B cell (primary cell): ENCODE measurements at places on chromosomes 11 and 22. TPM values are rescaled to one million over a fixed set of nuclear protein-coding genes. Genes with fewer than 3 reads are reported as not detected.

The ABCC8 gene
- 0.03 and 0.22 TPM in 2 replicates for polyA plus RNA-seq

The DNAJB13 gene
- 0.27 TPM in 1 of 2 replicates, not detected in the other for polyA plus RNA-seq

DNA sequence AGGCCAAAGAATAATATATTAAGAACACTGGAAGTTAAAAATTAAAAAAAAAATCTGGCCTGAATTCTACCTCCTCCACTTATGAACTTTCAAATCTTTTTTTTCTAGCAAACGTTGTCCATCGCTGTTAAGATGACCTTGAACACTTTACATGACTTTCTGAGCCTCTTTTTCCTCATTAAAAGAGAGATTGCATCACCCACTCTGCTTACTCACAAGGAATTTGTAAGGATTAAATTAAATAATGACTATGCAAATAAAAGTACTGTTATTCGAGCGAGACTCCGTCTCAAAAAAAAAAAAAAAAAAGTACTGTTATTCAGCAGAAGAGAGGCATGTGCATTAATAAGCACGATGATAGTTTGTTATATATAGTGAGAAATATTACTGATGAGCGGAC is 285.1 kb upstream of the CCDC90B start:
- no peak overlapping the region for H3K27ac ChIP-seq
- no peaks in the 10 kb centered on the region for H3K27me3 ChIP-seq
- no peaks in the 10 kb centered on the region for H3K4me1 ChIP-seq
- no peak overlapping the region for H3K4me3 ChIP-seq
- no peaks in the 10 kb centered on the region for H3K36me3 ChIP-seq

- H3K36me3 ChIP-seq = peaks cover 36% of the 10 kb centered on the region
- no peak for DNase-seq
- peaks cover 3% of the 10 kb centered on the region for H3K4me1 ChIP-seq
- H3K27me3 ChIP-seq = no peaks in the 10 kb centered on the region
Observed at GRCh38 chr11:78110351-78110750, 29.1 kb downstream of the ALG8 start.

DNA sequence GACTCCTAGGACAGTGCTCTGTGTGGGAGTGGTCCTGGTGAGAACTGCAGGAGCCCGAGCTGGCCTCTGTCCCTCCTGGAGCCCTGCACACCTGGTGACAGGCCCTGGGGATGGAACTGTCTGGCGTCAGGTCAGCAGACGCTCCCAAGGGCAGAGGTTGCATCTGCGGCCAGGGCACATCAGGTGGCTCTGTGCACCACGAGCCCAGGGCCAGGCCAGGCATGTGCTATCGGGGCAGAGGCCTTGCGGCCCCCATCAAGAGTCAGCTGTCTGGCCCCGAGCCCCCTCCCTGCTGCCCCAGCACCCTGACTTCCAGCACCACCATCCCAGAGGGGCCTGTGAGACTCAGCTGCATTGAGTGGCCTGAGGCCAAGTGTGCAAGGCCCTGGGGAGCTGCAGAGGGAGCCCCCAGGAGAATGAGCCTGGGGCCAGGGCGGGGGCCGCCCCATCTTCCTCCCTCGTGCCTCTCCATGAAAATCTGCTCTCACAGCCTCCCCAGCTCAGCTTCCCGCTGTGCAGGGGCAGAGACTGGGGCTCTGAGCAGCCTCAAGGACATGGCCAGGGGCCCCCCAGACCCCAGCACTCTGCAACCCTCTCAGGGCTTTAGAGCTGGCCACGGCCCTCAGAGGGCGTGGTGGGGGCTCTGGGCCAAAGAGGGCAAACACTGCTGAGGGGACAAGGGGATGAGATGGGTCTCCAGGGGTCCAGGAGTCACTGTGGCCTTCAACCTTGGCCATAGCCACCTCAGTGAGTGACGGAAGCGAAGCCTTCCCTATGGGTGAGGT is 56.4 kb downstream of the RTL6 start:
- H3K4me3 ChIP-seq = no peak overlapping the region
- H3K36me3 ChIP-seq = no peaks in the 10 kb centered on the region
- H3K27me3 ChIP-seq = no peaks in the 10 kb centered on the region
- H3K27ac ChIP-seq = no peak overlapping the region
- H3K4me1 ChIP-seq = no peaks in the 10 kb centered on the region
- DNase-seq = no peak

DNA sequence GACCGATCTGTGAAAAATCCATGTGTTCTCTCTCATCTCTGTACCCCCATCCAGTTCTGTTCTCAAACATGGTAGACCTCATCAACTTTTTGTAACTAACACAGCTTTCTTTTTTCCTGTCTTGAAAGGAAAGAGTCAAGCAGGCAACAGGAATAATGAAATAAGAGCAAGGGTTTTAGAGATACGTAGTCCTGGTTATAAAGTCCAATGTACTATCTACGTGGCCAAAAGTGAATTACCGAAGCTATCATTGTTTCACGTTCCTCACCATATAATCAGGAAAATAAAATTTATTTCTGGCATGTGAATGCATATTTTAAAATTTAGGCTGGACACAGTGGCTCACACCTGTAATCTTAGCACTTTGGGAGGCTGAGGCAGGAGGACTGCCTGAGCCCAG is 472.2 kb upstream of the ANO3 start:
- H3K4me3 ChIP-seq = no peak overlapping the region
- no peaks in the 10 kb centered on the region for H3K27me3 ChIP-seq
- H3K36me3 ChIP-seq = no peaks in the 10 kb centered on the region

DNA sequence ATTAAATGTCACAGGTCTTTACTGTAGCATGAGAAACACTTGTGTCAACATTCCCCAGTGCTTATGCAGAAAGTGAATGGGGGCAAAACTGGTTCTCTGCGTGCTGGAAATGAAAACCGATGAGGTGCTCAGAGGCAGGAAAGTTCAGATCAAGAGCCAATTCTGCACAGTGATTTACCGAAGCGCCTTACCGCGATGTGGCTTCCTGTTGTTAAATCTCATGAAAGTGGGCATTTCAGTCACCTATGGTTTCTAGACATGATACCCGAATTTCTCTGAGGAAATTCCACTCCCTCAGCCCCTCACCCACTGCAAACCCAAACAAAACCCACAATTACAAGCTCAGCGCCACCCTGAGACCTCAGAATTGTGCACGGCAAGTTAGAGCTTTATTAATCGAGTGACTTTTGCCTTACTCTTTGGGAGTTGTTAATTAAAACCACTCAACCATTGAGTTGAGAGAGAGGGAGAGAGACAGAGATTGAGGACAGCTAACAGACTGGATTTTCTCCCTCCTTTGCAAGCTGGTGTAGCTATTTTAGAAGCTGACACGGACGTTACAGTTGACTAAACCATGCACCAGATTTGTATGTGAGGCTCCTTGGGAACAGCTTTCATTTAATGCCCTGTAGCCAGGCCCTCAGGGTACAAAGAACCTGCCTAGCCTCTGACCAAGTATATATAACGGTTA is 196.4 kb downstream of the DBX1 start:
- DNase-seq = no peak
- peaks cover 3% of the 10 kb centered on the region for H3K27me3 ChIP-seq
- no peak overlapping the region for H3K4me3 ChIP-seq

GRCh38 chr11:111814557-111815320 is 48.5 kb upstream of the PPP2R1B start:
- H3K27me3 ChIP-seq = no peaks in the 10 kb centered on the region
- no peak overlapping the region for H3K4me3 ChIP-seq
- no peaks in the 10 kb centered on the region for H3K4me1 ChIP-seq
- peaks cover 7% of the 10 kb centered on the region for H3K36me3 ChIP-seq

GRCh38 chr11:108313444-108313843 is 90.6 kb downstream of the ATM start:
- H3K27me3 ChIP-seq = no peaks in the 10 kb centered on the region
- no peak overlapping the region for H3K27ac ChIP-seq
- no peaks in the 10 kb centered on the region for H3K4me1 ChIP-seq
- DNase-seq = no peak
- no peak overlapping the region for H3K4me3 ChIP-seq

- no peak overlapping the region for H3K4me3 ChIP-seq
- H3K36me3 ChIP-seq = no peaks in the 10 kb centered on the region
- DNase-seq = no peak
- peaks cover 7% of the 10 kb centered on the region for H3K27me3 ChIP-seq
- H3K27ac ChIP-seq = no peak overlapping the region
Observed at GRCh38 chr22:20304646-20305045, 15.2 kb downstream of the DGCR6L start.

GRCh38 chr11:85965202-85965601 is 103.7 kb downstream of the PICALM start:
- no peaks in the 10 kb centered on the region for H3K27me3 ChIP-seq
- peaks cover 71% of the 10 kb centered on the region for H3K36me3 ChIP-seq
- no peak for DNase-seq
- no peaks in the 10 kb centered on the region for H3K4me1 ChIP-seq

DNA sequence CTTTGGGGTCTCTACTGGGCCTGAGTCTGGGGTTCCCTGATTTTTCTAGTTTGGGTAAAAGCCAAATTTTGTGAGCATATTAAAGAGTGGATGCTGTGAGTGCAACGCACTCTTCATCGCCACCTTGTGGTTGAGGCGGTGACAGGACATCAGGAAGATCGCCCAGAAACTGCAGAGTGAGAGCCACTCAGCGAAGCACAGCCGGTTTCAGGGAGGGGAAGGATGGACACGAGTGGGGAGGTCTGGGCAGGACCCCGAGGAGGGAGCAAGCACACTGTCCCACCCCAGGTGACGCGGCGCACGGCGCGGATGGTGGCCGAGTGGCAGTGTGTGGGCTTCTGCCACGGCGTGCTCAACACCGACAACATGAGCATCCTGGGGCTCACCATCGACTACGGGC is 9.1 kb downstream of the SELENOO start:
- H3K36me3 ChIP-seq = peaks cover 45% of the 10 kb centered on the region
- DNase-seq = peak; percentile 85
- no peak overlapping the region for H3K4me3 ChIP-seq
- H3K4me1 ChIP-seq = peaks cover 15% of the 10 kb centered on the region
- H3K27ac ChIP-seq = no peak overlapping the region

- no peak overlapping the region for H3K4me3 ChIP-seq
- no peaks in the 10 kb centered on the region for H3K27me3 ChIP-seq
- H3K4me1 ChIP-seq = no peaks in the 10 kb centered on the region
- no peaks in the 10 kb centered on the region for H3K36me3 ChIP-seq
Observed at GRCh38 chr11:19679952-19680828, 32.4 kb upstream of the NAV2 start.

DNA sequence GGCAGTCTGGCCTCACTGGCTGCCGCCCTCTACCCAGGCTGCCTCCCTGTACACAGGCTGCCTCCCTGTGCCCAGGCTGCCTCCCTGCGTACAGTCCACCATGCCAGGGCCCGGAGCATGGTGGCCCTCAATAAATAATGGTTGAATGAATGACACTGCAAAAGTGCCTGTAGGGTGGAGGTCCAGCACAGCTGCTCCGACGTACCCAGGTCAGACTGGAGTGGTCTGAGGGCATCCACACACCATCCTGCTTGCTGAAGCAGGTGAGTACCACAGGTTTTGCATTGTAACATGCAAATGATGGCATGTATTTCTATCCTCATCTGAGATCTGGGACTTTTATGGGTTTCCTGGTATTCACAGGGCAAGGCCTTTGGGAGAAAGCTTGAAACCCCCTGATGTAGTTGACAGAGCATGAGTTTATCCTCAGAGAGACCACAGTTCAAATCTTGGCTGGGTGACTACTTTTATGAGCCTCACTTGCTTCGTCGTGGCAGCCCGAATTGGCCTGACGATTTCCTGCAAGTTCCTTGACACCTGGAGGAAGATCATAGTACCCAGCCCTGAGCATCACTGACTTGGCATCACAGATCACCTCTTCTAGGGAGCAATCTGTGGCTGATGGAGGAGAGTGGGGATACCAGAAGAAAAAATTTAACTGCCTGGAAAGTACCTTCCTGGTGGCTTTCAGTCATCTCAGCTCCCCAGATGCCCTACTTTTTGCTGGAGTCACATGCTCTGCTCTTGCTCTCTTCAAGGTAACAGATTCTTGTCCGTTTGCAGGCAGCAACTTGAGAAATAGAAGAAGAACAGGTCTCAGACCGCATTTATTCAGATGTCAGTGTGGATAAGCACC is 16.0 kb upstream of the CYB5R3 start:
- no peaks in the 10 kb centered on the region for H3K36me3 ChIP-seq
- no peaks in the 10 kb centered on the region for H3K27me3 ChIP-seq
- peak; percentile 67 for DNase-seq
- no peak overlapping the region for H3K4me3 ChIP-seq

DNA sequence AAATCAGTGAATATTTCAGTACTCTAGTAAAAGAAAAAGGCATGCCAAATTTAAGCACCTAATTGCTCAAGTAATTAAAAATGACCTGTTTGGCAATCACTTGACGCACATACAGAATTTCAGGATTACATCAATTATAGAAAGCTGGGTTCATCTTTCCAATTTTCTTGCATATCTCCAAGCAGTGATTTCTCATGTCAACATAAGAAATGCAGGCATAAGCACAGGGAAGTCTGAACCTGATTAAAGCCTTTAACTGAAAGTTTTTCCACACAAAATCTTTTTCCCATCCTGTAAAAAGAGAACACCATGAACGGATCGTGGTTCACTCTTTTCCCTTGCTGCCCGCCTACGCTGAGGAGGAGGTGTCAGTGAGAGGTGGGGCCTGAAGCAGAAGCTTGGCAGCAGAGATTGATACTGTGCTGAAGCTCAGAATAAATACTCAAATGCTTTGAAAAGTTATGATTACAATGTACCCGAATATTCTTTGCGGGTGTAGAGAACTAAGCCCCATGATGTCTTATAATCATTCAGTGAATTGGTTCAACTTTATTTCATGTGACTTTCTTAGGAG is 704.1 kb upstream of the CCDC90B start:
- no peaks in the 10 kb centered on the region for H3K27me3 ChIP-seq
- no peak overlapping the region for H3K4me3 ChIP-seq
- H3K27ac ChIP-seq = no peak overlapping the region
- H3K4me1 ChIP-seq = no peaks in the 10 kb centered on the region
- DNase-seq = no peak

GRCh38 chr11:2355000-2355644 is 22.0 kb upstream of the CD81 start:
- H3K27ac ChIP-seq = no peak overlapping the region
- no peaks in the 10 kb centered on the region for H3K36me3 ChIP-seq
- no peaks in the 10 kb centered on the region for H3K4me1 ChIP-seq
- no peak overlapping the region for H3K4me3 ChIP-seq
- DNase-seq = no peak

- DNase-seq = no peak
- H3K4me1 ChIP-seq = peaks cover 83% of the 10 kb centered on the region
- no peaks in the 10 kb centered on the region for H3K36me3 ChIP-seq
- H3K27ac ChIP-seq = peak overlapping the region; percentile 95
Observed at GRCh38 chr22:17998913-17999312, 25.4 kb downstream of the MICAL3 start.

GRCh38 chr11:92769112-92769511 is 200.3 kb upstream of the MTNR1B start:
- no peaks in the 10 kb centered on the region for H3K4me1 ChIP-seq
- no peaks in the 10 kb centered on the region for H3K27me3 ChIP-seq
- no peak overlapping the region for H3K27ac ChIP-seq
- H3K4me3 ChIP-seq = no peak overlapping the region
- H3K36me3 ChIP-seq = no peaks in the 10 kb centered on the region

- no peak overlapping the region for H3K4me3 ChIP-seq
- DNase-seq = no peak
- H3K36me3 ChIP-seq = no peaks in the 10 kb centered on the region
- no peak overlapping the region for H3K27ac ChIP-seq
- H3K27me3 ChIP-seq = no peaks in the 10 kb centered on the region
- no peaks in the 10 kb centered on the region for H3K4me1 ChIP-seq
Observed at GRCh38 chr22:44482776-44483175, 15.3 kb downstream of the RTL6 start.
